ENCODE measurements at places on chromosomes 1 and 21.

DNA sequence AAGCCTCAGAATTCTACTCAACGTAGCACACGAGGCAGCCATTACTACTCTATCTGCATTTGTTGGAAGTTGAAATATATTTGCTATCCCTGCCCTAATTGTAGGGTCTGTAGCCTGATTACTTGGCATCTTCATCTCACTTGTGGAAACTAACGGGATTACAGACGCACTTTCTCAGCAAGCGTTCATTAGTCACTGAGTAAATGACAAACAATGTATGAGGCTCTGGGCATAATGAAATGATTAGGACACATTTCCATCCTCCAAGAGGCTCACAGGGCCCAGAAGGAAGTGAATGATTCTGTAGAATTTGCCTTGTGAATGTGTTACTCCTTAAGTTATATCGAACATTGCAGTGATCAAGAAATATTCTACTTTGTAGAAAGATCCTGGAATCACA is 78.1 kb downstream of the KIF26B start:
- DNase-seq, result no peak

GRCh38 chr1:32224285-32224684 is 2.1 kb downstream of the EIF3I start:
- DNase-seq, result no peak

DNA sequence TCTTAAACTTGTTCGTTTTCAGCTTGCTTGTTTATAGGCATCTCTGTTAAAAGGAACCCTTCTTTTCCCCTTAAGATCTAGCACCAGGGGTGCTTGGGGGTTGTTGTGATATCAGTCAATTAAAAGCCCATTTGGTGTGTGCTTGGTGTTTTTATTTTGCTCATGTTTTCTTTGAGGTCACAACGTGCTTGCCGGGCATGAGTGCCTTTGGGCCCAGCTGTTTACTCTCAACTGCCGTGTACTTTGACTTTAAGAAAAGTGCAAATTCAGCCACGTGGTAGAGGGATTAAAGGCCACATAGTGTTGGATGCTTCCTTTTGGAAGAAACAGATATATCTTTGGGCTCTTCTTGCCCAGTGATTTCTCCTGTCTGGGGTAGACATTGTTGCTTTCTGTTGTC is 10.5 kb downstream of the ARID1A start:
- no peak for DNase-seq

DNA sequence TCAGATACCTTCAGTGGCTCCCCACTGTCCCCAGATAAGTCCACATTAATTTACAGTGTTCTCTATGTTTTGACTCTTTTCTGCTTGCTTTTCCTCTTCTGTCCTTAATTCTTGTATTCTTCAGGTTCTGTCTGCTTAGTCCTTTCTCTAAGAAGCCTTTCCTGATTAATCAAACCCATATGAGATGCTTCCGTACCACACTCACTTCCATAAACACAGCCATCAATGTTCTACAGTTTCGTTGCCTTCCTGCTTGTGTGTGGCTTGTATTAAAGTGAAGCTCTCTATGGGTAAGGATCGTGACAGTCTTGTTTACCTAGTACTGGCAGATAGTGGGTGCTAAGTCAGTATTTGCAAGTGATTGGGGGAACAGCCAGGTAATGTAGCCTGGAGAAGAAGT is 75.9 kb downstream of the PRDM2 start:
- peak; percentile 58 for DNase-seq

- peak; percentile 51 for DNase-seq
These were observed 41.3 kb downstream of the COL6A1 start for GRCh38 chr21:46022551-46023525.

GRCh38 chr1:179310291-179310690 is 16.7 kb downstream of the SOAT1 start:
- peak; percentile 92 for DNase-seq

DNA sequence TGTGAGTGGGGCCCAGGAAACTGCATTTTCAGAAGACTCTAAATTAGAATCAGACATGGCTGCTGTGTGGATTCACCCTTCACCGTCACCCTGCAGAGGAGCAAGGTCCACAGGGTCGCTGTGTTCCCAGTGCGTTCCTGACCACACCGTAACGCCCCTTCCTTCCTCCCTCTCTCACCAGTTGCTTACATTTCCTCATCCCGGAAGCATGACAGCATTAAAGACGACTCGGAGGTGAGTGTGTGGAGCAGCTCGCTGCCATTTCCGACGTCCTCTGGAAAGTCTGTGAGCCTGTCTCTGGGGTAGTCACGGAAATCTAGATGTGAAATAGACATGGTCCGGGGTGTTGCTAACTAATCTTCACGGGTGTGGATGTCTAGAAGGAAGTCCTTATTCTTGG is 45.9 kb downstream of the FAAP20 start:
- no peak for DNase-seq

GRCh38 chr1:240190881-240191401 is 99.3 kb downstream of the FMN2 start:
- peak; percentile 98 for DNase-seq

DNA sequence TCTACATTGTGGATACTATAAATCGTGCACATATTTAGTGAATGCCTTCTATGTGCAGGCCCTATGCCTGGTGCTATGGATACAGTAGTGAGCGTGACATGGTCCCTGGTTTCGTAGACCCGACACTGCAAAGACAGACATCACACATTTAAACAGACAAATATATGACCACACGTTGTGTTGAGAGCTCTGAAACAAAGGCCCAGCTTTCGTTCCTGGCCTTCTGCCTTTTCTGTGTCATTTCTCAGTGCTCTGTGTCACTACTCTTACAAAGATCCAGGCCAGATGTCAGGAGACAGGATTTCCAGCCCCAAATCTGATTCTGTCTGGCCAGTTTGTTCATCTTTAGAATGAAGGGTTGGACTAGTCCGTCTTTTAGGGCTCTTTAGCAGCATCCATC is 19.3 kb upstream of the TRABD2B start:
- DNase-seq, result no peak

DNA sequence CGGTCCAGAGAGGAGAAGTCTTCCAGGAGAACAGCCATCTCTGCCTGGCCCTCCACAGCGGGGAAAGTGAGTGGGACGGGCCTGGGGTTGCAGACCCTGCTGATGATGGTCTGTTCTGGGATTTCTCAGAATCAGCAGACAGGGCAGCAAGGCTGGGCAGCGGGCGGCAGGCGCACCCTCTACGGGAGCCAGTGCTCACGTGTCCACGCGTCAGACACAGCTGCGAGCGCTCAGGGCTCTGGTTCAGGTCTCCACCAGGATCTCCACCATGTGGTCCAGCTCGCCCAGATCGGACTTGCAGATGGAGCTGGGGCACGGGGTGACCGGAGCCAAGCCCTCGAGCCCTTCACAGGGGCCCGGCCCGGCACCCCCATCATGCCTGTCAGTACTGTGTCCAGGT is 5.5 kb downstream of the CLCA4 start:
- no peak for DNase-seq

DNA sequence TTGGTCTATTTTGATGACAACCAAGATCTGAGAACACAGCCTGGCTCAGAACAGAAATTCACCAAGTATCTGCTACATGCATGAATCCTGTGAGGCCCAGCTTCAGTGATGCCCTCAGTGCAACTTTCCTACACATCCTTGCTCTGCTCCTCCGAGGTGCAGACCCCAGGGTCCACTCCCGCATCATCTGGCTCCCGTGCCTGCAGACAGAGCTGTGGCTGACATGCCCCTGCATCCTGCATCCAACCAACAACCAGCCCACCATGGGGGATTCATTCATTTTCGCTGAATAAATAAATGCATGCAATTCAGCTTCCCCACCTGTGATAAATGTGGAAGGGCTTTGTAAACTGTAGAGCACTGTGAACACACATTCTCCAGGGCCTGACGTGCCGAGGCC is 112.3 kb downstream of the GLIS1 start:
- DNase-seq, result no peak

- DNase-seq, result peak; percentile 70
These were observed 19.4 kb upstream of the ZNF281 start for GRCh38 chr1:200429221-200429751.

GRCh38 chr21:42350927-42351426 is at the start of gene TFF2:
Gene TFF2, minus strand, starts transcription at chr21:42350994. Its CDS starts 37 bp downstream, at chr21:42350957.
- DNase-seq, result no peak

- DNase-seq, result no peak
These were observed 55.2 kb downstream of the UBR4 start for GRCh38 chr1:19154876-19155275.

GRCh38 chr1:17895986-17896385 is 140.9 kb downstream of the ACTL8 start:
- DNase-seq, result no peak

DNA sequence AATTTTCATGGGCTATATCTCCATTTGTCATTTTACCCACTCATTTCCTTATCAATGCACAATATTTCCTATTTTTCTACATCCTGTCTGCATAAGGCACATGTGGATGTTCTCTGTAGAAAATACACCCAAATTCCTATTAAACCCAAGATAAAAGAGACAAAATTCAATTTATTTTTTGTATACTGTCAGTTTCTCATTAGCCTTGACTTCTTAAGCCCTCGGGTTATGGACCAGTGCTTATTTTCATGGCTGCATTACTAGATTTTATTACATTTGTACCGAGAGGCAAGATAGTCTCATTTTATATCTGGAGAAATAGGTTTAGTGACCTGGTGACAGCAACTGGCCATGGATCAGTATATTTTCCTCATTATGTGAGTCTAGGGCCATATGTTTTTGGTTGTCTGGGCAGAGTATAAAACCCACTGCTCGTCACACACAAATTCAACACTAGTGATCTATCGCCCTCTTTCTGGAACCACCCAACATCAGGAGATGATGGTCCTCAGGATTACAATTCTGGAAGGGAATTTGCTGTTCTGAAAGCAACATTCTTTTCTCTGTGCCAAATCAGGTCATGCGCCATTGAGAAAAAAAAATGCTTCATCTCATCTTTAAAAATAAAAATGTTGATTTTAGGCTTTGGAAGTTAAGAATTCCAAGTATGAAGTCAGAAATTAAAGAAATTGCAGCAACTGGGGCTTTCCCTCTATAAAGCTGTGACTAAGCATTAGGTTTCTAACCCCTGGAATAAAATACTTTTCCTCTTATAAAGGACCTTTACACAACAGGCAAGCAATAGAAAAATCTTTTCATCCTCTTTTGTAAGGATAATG is 81.4 kb downstream of the ASTN1 start:
- DNase-seq, result peak; percentile 57

DNA sequence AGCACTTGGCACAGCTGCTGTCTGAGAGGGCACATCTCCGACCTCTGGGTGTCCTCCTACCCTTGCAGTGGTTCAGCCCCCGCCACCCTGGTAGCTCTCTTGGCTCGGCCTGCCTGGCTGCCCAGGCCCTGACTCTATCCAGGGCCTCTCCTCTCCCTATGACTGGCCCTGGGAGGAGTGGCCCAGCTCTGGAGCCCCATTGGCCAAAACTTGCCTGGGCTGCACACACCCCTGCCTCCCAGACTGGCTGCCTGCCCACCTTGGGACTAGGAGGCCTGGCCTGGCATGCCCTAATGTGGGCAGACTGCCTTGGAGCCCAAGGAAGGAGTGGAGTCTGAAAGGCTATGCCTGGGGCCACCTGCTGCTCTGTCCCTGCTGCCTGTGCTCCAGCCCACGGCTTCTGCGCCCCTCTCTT is 33.6 kb downstream of the ACOT11 start:
- DNase-seq, result peak; percentile 61

- DNase-seq, result no peak
These were observed 413 bp downstream of the EFCAB7 start for GRCh38 chr1:63523738-63524137.

GRCh38 chr1:9718006-9718680 is 66.6 kb downstream of the PIK3CD start:
- no peak for DNase-seq

- peak; percentile 49 for DNase-seq
These were observed 19.1 kb downstream of the DMBX1 start for GRCh38 chr1:46508757-46509156.

GRCh38 chr21:14880922-14881321 is 183.9 kb downstream of the NRIP1 start:
- DNase-seq, result peak; percentile 75

Data from fibroblast of mammary gland (primary cell).